Effector CD4-positive, alpha-beta T cell (primary cell): ENCODE measurements at places on chromosomes 3 and 15.

GRCh38 chr3:45665101-45665572 is 24.1 kb upstream of the SACM1L start:
- DNase-seq, result peak; percentile 50

DNA sequence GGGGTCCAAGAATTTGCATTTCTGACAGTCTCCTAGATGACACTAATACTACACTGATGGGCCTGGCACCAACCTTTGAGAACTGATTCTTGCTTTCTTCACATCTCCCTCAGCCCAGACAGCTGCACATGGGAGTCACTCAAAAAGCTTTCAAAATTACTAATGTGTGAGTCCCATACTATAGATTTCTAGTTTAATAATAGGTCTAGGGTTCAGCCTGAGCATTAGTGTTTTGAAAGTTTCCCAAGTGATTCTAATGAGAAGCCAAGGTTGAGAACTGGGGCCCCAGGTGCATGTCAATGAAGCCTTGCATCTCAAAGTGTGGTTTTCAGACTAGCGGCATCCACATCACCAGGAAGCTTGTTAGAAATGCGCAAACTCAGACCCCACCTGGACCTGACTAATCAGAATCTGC is 159.9 kb upstream of the CMC1 start:
- DNase-seq, result no peak

DNA sequence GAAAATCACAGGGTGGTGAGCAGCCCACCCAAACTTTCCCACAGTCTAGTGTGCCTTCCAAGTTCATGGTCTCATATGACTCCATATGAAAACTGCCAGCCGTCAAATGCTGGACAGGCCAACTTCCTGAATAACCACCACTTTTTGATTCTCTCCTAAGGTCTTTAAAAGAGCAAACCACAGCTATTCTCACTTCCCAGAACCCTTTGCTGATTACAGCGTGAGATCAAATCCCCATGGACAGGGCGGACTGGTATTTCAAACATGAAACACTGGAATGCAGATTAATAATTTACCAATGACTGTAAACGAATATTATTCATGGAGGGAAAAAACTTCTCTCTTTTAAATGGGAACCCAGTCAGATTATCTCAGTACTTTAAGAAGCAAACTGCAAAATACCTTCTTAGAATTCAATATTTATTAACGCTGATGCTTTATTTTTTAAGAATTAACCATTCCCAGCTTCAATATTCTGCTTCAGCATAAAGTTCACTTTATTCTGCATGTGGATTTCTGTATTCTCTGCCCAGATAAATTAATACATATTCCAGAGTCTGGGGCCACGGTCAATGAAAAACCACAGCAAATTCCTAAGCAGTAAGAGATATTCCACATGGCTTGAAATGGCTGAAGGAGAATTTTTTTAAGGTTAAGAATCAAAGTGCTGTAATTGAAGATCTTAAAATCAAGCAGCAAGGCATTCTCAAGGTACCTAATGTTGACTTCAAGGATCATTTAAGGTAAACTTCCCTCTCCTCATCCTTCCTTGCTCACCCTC is 42.9 kb downstream of the MYO1E start:
- no peak for DNase-seq

DNA sequence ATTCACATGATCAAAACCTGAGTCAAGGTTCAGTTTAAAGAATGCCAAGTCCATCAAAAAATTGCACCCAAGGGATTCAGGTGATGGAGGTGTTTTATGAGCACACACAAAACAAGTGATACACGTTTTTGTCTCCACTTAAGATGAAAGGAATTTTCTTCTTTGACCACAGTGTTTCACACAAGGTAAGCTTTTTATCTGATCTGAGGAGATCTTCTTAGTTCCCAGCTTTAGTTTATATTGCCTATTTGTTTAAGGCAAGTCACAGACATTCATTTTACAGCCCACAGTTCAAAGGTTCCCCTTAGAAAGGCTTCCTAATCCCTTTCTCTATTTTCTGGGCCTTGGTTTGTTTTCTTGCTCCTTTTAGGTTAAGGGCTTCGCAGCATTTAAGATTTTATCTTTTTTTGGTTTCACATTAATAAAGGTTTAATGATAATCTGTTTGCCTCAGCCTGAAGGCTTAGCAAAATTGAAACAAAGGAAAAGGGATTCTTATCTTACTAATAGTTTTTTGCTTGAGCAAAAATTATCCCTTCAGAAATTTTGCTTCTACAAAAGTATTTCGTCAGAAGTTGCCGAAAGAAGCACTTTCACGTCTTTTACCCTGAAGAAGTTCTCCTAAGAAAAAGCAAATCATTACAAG is 420.5 kb upstream of the NAALADL2 start:
- DNase-seq, result no peak

DNA sequence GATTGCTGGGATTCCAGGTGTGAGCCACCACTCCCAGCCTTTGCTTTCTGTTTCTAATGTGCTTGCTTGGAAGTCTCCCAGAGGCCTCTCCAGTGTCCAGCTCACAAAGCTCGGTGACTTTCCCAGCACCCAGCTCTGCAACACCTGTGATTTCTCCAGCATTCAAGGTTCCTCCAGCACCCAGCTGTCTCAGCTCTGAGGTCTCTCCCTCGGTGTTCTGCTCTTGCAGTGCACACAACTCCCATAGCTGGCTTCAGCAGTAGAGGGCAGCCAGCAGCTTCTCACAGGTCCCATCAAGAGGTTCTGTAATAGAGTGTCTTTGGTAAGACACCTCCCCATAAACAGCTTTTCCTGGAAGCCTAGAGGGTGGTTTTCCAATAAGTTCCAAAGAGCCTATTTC is 75.1 kb downstream of the GRM7 start:
- no peak for DNase-seq

DNA sequence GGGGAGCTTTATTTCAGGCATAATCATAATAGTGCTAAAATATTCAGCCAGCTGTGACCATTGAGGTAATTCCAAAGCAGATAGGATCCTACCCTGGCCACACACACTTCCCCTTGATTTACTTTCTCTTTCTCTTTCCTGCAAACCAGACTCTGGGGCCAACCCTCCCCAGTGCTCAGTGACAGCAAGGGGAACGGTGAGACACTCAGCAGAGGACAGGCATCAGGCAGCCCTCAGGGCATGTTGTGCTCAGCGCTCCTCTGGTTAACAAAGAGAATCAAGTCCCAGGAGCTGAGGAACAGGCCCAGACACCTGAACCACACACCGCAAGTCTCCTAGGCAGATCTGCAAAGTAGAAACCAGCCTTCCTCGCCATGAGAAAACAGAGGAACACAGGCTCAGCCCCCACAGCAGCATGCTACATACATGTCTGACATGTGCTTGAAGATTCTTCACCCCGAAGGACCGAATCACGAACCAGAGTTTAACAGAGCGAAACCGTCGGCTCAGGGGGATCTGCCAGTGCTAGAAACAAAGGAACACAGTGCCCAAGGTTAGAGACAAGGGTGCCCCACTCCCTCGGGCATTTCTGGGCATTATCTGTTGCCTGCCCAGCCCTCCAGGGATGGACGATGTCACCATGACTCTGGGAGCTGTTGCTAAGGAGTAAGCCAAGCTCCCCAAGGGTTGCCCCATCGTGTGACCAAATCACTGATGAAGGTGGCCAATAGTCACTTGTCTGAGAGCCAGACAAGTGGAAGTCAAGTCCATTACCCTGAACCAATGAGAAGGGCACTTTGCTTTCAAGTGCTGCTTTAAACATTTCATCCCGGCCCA is 17.5 kb downstream of the HDC start:
- no peak for DNase-seq

GRCh38 chr15:64430000-64430735 is 30.2 kb upstream of the ZNF609 start:
- peak; percentile 24 for DNase-seq

DNA sequence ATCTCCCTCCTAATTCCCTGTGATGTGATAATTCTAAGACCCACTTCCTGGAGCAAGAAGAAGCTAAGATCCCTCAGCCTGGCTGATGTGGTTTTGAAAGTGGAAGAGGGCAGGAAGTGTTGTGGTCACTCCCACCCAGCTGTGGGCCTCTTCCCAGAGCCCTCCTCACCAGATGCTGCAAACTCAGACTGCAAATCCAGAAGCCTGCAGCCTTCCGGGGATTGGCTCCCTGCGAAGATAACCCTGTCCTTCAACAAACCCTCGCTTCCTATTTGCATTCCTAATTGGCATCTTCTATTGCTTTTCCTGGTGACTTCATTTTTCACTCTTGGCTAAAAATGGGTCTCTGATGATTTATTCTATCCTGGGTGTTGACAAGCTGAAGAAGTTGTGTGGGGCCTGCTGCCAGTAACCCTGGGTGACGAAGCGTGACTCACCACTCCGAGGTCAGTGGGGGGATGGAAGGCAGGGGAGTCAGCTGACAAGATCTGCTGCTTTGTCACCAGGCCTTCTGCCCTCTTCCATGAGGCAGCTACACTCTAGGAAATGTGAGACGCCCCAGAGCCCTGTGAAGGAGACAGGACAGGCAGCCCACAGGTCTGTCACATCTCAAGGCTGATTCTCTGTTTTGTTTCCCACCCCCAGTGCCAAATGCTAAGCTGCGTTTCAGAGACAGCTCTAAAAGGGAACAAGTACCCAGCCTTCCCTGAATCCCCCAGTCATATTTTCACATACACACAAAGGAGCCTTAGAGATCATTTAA is 99.7 kb upstream of the LIPC start:
- peak; percentile 35 for DNase-seq

DNA sequence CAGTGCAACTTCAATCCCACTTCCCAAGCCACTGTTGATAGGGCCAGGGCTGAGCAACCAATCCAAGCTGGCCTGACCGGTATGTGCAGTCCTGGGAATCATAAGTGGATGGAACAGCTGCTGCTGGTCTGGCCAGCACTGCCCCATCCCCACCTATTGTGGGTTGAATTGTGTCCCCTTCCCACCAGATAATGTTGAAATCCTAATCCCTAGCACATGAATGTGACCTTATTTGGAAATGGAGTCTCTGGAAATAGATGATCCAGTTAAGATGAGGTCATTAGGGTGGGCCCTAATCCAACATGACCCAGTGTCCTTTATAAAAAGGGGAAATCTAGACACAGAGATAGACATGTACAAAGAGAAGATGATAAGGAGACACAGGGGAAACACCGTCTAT is 13.7 kb upstream of the PDIA5 start:
- no peak for DNase-seq

DNA sequence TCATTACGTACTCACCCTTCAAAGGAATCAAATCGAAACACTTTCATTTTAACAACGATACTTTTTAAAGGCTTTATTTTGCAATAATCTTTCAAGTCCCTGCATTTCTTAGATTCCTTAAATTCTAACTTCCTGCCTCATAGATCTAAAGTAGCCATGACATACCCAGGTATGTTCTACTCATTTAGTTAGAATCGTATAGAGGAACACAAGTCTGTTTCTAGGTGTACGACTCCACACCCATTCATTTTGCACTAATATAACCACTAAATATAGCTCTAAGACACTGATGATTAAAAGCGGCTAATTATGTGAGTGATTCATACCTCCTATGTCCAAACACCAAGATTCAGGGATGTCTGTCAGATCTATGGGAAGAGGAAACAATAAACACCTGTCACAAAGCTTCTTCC is 1.3 kb downstream of the ATP13A3 start:
- no peak for DNase-seq

GRCh38 chr3:116339441-116340028 is 105.8 kb downstream of the LSAMP start:
- DNase-seq, result no peak

- DNase-seq, result peak; percentile 25
Measured at GRCh38 chr3:170033489-170033888, 4.3 kb upstream of the GPR160 start.

GRCh38 chr3:69321301-69322157 is 64.4 kb downstream of the FRMD4B start:
- DNase-seq, result no peak

GRCh38 chr15:70351941-70352774 is 254.4 kb upstream of the TLE3 start:
- no peak for DNase-seq
